Stimulated activated CD8-positive, alpha-beta memory T cell treated with anti-CD3 and anti-CD28 coated beads, Interleukin-4, amount 100 ng/mL, for 1 hour (primary cell): ENCODE measurements at places on chromosomes 7 and 10.

- no peak for DNase-seq
Measured at GRCh38 chr10:11150231-11150731, 132.6 kb downstream of the CELF2 start.

GRCh38 chr7:149427096-149427680 lies 33.7 kb downstream of the ZNF777 start:
- DNase-seq: no peak

- no peak for DNase-seq
Measured at GRCh38 chr10:26488344-26488743, 50.2 kb downstream of the APBB1IP start.

GRCh38 chr7:98745722-98746318 lies 124.0 kb downstream of the TMEM130 start:
- peak; percentile 52 for DNase-seq

DNA sequence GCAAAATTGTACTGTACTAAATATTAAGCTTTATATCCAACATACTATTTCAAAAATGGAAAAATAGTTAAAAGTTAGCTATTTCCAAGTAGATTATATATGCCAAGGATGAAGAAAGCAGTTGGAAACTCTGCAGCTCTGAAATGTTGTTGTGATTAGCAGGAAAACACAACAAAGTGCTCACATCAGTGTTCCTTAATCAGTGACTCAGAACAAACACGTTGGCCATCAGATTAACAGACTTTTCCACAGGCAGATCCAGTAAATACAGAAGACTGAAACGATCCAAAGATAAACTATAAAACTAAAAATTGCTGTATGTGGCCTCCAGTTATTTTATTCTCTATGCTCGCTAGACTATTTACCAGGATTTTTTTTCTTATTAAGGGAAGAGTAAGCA lies 99.6 kb upstream of the SEMA3D start:
- DNase-seq: no peak
